ENCODE measurements at places on chromosomes 7 and 10.
A peak's percentile ranks its signal among the peaks of the same experiment; 100 is the strongest.

- DNase-seq: no peak
Measured at GRCh38 chr10:2462581-2462980, 604.8 kb upstream of the PFKP start.

GRCh38 chr10:97121041-97121440 is 64.7 kb downstream of the SLIT1 start:
- DNase-seq: no peak

DNA sequence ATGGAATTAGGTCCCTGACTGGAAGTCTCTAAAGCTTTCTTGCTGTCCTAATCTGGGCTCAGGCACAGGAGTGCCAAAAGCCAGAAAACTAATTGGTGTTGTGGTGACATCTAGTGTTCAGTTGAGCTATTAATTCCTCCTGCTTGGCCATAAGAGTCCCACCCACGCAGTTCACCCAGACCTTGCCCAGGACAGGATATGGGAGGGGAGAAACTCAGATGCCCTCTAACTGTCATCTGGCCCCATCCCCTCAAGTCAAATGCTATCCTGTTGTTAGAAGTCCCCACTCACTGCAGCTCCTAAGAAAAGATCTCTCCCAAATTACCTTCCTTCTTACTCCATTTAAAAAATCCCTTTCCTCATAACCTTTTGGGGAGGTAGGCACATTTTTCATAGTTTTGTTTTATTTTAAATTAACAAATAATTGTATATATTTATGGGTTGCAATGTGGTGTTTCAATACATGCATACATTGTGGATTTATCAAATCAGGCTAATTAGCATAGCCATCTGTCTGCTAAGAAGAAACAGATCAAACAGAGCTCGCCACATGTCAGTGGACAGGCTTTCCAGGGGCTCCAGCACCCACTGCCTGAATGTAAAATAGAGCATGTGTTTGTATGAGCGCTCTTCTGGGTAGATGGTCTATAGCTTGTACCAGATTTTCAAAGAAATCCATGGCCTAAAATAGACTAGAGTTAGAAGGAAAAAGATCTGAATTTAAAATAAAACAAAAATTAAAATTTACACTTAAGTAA is 84.0 kb downstream of the GSAP start:
- peak; percentile 37 for DNase-seq

DNA sequence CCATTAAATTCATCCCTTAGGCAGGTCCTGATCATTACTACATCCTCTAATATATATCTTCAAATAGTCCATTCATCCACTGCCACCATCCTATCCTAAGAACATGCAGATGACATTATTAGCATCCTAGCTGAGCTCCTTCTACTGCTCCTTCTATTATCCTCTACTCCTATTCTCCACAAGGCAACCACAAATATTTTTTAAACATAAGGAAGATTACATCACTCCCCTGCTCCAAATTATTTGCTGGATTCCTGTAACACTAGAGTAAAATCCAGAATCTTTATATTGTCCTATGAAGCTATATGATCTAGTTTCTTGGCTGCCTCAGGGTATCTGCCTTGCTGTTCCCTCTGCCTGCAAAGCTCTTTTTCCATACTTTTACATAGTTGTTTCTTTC is 176.3 kb upstream of the SLC26A5 start:
- DNase-seq: no peak

DNA sequence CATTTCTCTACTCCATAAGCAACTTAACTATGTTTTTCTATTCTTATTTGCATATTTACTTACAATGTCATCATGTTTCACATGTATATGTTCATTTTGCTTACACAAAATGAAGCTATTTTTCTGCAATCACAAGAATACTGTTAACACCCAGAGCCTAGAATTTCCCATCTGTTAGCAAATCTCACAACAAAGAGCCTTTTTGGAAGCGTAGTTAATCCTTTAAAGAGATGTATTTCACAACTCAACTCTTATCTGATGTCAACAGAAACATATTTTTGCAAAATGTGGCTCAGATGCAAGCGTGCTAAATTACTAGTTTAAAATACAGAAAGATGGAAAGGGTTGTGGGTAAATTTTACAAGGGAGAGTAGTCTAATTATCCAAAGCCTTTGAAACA is 110.6 kb upstream of the COL1A2 start:
- no peak for DNase-seq

DNA sequence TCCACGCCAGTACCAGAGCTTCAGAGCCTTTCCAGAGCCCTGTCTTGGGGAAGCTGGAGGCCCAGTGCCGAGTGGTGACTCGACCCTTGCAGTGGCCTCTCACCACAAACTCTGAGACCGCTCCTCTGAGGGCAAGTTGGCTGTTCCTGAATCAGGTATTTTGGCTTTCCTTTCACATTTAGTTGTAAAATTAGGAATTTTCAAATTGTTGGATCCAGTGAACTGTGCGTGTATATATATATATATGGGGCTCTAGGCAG is 128.7 kb upstream of the UNC5B start:
- DNase-seq: no peak

GRCh38 chr7:45601094-45601493 is 26.9 kb downstream of the ADCY1 start:
- DNase-seq: no peak

DNA sequence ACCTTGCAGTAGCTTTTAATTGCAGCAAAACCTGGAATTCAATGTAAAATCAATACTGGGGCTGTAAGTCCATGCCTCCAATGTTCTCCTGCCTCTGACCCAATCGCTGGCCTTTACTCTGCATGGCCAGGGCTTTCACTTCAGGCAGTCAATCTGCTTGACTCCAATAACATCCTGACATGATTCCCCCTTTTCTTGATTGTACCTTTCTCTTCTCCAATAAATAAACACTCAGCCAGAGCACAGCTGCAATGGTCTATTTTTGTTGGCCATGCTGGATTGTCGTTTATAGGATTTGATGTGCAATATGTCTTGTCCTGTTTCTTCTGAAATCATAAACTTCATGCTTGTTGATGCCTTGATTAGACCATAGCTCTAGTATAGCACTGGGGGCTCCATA is 97.8 kb upstream of the COL1A2 start:
- DNase-seq: no peak

DNA sequence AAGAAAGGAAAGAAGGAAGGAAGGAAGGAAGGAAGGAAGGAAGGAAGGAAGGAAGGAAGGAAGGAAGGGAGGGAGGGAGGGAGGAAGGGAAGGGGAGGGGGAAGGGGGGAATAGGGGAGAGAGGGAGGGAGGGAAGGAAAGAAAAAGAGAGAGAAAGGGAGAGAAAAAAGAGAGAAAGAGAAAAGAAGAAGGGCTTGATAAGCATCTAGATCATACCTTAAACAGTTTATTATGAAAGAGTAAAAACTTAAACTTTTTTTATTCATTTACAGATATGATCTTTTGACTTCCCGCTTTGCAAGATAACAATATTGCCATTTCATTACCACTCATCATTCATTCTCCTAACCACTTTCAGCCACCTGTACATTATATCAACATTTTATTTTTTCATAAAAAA is 53.6 kb upstream of the TMEM106B start:
- DNase-seq: no peak

GRCh38 chr7:8481752-8482446 is 48.5 kb downstream of the NXPH1 start:
- no peak for DNase-seq

GRCh38 chr7:106462365-106462859 is 177.6 kb upstream of the NAMPT start:
- no peak for DNase-seq

DNA sequence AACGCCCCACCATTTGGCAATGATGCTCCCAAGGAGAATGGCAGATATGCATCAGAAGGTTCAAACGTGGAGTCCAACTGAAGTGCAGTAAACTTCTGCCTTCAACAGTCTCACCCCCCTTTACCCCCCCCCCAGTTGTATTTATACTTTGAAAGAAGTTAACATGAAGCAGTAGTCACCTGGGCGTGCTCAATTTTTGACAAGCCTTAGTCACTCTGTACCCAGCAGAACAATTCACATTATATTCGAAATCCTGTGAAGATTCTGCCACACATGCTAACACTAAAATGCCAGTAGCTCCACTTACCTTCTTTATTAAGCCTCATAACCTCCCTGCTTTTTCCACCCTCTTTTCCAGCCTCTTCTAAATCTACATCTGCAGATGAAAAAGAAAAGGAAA is 894 bp downstream of the ATXN7L1 start:
- DNase-seq: no peak

DNA sequence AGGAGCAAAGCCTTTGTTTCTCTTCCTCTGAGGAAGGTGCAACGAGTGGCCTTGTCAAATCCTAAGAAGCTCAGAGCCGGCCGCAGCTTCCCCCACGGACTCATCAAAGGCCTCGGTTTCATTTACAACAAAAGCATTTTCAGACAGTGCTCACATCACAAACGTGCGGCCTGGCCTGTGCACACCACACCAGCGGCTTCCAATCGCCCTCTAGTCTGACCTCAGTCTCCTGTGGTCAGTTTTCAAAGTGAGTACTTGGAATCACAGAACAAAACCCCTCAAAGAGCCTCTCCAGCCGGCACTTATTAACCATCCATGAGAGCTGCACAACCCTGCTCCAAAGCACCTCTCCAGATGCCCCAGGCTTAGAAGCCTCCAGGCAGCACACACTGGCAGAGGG is 3.3 kb downstream of the RADIL start:
- no peak for DNase-seq

DNA sequence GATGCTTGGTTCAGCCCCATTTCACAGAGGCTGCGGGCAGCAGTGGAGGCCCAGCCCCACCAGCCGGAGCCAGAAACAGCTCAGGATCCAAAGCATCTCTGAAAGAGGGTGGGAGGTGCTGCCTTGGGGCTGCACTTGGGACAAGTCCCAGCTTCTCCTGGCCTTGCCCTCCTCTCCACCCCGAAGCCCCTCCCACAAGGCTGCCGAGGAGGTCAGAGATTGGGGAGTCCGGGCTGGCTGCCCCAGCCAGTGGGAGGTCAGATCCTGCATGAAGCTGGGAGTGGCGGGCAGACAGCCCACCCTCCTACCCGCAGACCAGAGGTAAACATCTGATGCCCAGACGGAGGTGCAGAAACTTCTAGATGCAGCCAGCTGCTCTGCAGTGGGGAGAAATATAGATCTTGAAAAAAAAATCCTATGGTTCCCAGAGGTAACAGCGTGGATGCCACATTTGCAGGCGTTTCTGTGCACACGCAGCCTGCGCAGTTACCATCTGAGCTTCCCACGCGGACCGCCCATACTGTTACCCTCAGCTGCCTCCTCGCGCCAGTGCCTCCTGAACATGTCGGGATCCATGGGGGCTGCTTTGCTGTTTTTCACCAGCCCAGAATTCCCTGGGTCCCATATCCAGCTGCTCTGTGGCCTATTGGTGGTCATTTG is 36.9 kb upstream of the GNA12 start:
- no peak for DNase-seq

GRCh38 chr10:110502851-110503301 is 5.2 kb downstream of the DUSP5 start:
- DNase-seq: no peak

DNA sequence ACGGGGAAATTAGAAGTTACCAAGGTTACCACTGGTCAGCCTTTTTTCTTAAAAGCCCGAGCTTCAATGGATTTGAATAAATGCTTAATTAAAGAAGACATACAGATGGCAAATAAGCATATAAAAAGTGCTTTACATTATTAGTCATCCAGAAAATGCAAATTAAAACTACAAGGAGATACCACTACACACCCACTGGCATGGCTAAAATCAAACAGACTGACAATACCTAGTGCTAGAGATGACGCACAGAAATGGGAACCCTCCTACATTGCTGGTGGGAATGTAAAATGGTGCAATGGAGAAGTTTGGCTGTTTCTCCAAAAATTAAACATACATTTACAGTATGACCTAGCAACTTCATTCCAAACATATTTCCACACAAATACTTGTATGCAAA is 38.3 kb upstream of the CREB5 start:
- DNase-seq: no peak

DNA sequence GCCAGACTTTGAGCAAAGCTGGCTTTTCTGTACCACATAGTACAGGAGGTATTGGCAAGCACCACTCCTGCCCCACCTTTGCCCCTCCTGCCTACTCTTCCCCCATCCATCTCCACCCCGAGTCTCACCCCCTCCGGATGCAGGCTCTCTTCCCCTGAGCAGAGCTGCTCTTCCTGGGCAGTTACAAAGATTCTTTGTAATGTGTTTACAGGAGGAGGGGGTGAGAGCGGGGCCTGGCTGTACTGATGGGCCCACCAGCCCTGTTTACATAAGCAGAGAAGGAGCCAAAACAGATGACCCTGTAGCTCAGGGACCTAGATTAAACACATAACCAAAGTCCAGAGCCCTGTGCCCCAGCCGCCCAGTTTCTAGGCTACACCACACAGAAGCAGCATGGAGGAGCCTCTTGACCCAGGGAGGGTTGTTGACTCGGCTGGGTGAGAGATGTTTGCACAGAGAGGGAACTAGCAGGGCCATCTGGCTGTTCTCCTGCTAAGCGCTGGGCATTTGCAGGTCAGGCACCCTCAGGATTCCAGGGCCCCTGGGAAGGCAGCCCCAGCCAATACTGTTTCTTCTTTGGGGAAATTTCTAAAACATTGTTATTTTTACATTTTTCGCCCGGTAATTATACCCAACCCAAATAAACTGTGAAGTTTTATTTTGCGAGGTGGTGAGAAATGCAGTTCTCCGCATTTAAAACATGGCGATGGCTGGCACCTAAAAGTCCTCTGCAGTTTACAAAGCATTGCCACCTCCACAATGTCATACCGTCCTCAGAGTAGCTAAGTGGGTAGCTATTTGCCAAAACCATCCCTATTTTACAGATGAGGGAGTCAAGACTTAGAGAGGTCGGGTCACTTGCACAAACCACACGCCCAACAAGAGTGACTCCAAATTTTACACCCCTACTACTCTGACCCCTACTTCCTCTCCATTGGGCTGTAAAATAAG is 11.4 kb upstream of the ZKSCAN1 start:
- DNase-seq: no peak

- DNase-seq: no peak
Measured at GRCh38 chr10:52332815-52333214, 18.7 kb downstream of the DKK1 start.

GRCh38 chr10:91343010-91343409 is 67.1 kb upstream of the HECTD2 start:
- no peak for DNase-seq

- DNase-seq: no peak
Measured at GRCh38 chr7:106094780-106095179, 17.3 kb downstream of the SYPL1 start.

- DNase-seq: no peak
Measured at GRCh38 chr10:6383096-6383812, 180.5 kb downstream of the PFKFB3 start.

- DNase-seq: no peak
Measured at GRCh38 chr7:75595766-75596165, 103.6 kb downstream of the SPDYE5 start.

- no peak for DNase-seq
Measured at GRCh38 chr7:26843705-26844104, 20.7 kb downstream of the SKAP2 start.

DNA sequence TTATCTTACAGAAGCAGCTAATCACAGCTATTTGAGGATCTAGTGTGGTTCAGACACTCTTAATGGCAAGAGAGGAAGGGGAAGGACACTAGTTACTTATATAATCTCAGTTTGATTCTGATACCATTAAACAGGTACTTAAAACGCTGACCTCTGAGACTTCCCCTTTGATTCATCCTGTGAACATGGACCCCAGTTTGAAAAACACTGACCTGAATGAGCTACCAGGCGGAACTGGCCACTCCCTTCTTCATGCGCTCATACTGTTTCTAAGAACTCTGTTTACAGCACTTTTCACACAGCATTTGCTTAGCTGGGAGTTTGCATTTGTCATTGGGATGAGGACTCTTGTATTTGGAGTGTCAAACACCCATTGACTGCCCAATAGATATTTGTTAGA is 45.7 kb downstream of the BEND7 start:
- DNase-seq: no peak

GRCh38 chr10:44981172-44982113 is 2.8 kb upstream of the DEPP1 start:
- no peak for DNase-seq

Measured in stimulated activated CD4-positive, alpha-beta T cell treated with anti-CD3 and anti-CD28 coated beads, TNF-alpha, amount 100 ng/mL, for 24 hours (primary cell).